ENCODE measurements at places on chromosomes 12 and 14.
A peak's percentile ranks its signal among the peaks of the same experiment; 100 is the strongest.

DNA sequence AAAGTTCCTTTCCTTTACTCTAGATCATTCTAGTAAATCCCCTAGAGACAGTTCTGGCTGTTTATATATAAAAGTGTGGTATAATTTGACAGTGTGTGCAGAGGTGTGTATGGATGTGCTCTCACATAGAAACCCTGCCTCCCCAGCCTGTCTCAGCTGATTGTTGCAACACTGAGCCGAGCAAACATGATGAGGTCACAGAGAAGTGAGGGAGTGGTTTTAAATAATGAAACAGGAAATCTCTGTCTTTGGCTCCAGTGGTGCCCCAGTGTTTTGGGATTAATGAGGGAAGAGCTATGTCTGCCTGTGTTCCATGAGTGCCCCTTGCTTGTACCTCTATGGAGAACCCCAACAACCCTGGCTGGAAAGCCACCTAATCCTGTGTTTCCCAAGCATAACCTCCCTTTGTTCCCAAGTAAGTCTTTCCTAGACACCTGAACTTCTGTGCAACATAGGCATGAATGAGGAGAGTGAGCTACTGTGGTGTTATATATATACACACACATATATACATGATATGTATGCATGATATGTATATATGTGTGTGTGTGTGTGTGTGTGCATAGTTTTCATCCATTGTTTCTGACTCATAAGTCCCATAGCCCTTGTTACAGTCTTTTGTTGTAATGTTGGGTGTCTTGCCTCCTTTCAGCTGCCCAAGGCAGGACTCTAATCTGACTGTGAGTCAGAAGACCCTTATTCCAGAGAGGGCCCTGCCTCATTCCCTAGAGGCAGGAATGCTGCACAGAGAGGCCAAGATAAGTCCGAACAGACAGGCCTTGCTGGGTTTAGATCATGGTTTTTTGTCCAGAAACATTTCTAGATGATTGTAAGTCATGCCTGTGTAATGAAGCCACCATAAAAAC is 18.0 kb downstream of the TRAF3 start:
- peak; percentile 57 for DNase-seq

DNA sequence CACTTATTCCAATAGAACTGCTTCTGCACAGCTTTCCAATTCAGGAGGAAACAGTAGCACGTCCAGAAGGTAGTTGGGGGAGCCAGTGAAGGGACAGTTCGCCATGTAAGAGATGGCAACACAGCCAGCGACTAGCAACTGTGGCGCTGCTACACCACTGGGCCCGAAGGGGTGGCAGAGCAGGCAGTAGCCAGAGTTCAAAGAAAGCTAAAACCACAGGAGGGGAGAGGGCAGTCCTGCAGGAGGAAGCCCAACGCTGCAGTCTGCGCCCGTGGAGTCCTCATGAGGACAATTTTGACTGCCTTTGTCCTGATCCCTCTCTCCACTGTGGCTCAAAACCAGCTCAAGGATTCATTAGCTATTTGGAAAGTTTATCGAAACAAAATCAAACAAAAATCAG is 591.2 kb downstream of the VRK1 start:
- DNase-seq: no peak

DNA sequence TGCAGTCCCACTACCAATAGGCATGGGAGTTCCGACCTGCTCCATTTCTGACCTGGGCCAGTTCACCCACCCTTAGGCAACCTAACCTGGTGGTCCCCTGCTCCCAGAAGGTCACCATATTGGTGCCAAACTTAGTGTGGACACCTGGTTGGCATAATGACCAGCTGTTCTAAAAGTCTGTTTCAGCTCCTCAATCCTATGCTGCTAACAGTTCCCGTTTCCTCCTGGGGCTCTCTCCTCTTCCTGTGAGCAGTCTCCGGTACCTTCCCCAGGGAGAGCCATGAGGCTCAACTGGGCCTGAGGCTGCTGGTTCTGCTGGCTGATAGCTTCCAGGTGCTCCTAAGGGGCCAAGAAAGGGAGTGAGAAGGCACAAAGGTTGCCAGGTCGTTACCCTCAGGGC is 15.9 kb upstream of the BLTP3B start:
- no peak for DNase-seq

GRCh38 chr12:70068743-70069142 is 174.5 kb upstream of the CNOT2 start:
- no peak for DNase-seq

DNA sequence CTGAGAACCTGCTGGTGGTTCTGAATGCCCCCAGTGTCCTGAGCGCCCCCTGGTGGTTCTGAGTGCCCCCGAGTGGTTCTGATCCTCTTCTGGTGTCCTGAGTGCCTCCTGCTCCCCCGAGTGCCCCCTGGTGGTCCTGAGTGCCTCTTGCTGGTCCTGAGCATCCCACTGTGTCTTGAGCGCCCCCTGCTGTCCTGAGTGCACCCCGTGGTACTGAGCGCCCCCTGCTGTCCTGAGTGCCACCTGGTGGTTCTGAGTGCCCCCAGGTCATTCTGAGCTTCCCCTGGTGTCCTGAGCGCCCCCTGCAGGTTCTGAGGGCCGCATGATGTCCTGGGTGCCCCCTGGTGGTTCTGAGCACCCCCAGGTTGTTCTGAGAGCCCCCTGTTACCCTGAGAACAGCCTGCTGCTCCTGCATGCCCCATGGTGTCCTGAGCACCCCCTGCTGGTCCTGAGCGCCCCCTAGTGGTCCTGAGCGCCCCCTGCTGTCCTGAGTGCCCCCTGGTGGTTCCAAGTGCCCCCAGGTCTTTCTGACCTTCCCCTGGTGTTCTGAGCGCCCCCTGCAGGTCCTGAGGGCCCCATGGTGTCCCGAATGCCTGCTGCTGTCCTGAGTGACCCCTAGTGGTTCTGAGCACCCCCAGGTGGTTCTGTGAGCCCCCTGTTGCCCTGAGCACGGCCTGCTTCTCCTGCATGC is 1165.4 kb downstream of the TMEM121 start:
- no peak for DNase-seq

GRCh38 chr14:101113108-101113612 is 209.6 kb upstream of the RTL1 start:
- DNase-seq: no peak

DNA sequence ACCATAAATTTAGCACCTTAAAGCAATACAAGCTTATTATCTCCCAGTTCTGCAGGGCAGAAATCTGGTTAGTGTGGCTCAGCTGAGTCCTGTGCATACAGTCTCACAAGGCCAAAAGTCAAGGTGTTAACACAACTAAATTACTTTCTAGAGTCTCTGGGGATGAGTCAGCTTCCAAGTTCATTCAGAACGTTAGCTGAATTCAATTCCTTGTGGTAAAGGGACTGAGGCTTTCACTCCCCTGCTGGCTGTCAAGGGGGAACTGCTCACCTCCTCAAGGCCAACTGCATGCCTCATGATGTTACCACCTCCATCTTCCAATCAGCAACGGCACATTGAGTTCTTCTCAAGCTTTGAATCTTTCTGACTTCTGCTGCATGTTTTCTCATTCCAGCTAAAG is 27.6 kb downstream of the EML5 start:
- DNase-seq: no peak

GRCh38 chr12:132610051-132610759 is at the start of gene LRCOL1:
LRCOL1 (minus strand) TSS chr12:132610582; CDS start chr12:132606251, 4,331 bp downstream.
- no peak for DNase-seq

GRCh38 chr12:131799828-131800593 is 28.2 kb upstream of the MMP17 start:
- DNase-seq: no peak

- no peak for DNase-seq
These were observed 547 bp upstream of the OR4K15 start for GRCh38 chr14:19974844-19975243.

- no peak for DNase-seq
These were observed 54.9 kb downstream of the VWF start for GRCh38 chr12:6069437-6070093.
